ENCODE measurements at places on chromosomes 7 and 10. TPM values are rescaled to one million over a fixed set of nuclear protein-coding genes. Genes with fewer than 3 reads are reported as not detected.

- DNase-seq: no peak
Observed at GRCh38 chr7:116779931-116780330, 82.5 kb upstream of the CAPZA2 start.

The ADARB2 gene
- 3.4 TPM for total RNA-seq

The NKX6-2 gene
- 0.49 TPM for total RNA-seq

GRCh38 chr10:127832501-127832900 lies 60.2 kb downstream of the CLRN3 start:
- no peak for DNase-seq

DNA sequence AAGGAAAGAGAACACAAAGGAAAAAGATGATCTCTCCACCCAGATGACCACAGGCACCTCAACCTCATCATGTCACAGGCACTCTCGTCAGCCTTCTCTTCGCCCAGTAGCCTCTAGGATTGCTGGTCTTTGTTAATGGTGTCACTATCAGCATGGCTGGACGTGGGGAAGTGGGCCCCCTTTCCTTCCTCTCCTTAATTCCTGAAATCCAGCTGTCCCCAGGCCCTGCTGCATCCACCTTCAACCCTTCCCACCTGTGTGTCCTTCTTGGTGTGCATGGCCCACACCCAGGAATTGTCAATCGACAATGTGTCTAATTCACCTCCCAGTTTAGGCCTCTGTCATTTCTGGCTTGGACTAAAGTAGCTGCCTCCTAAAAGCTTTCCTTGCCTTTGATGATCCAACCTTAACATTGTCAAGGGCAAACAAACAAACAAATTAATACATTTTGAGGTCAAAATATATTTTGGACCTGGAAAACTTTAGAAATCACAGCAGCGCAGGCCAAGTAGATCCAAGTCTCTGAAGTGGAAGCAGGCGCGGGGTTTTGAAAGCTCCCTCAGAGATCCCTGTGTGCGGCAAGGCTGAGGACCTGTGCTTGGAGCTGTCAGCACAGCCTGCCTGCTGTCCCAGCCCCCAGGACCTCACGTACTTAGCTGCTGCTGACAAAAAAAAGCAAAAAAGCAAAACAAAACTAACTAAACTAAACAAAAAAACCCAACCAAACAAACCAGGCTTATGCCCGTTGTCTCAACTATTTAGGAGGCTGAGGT lies 193.3 kb upstream of the LYZL2 start:
- no peak for DNase-seq

The GBX1 gene
- total RNA-seq: not detected

The RPP30 gene
- 18.4 TPM for total RNA-seq

The TMEM209 gene
- total RNA-seq: 10.8 TPM

- no peak for DNase-seq
Observed at GRCh38 chr7:1233333-1234048, 819 bp downstream of the UNCX start.

DNA sequence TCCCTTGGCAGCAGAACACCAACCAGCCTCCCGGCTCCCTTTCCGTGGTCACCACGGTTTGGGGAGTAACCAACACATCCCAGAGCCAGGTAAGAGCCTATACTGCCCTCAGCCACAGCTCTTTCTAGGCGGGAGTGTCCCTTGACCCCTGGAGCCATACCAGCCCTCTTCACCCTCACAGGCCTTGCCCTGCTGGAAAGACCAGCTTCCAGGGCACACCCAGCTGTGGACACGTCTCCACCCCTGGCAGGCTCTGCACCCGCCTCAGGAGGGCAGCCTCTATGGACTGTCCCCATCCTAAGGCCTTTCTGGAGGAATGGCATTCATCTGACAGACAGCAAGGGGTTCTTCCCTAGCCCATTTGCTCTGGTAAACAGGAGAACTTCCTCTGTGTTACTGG lies 57.5 kb upstream of the PPIF start:
- DNase-seq: no peak

GRCh38 chr10:10745291-10745690 lies 272.4 kb upstream of the CELF2 start:
- no peak for DNase-seq

GRCh38 chr10:110076559-110077318 lies 69.0 kb downstream of the ADD3 start:
- DNase-seq: no peak

- no peak for DNase-seq
Observed at GRCh38 chr7:94666879-94667587, 11.1 kb upstream of the SGCE start.

DNA sequence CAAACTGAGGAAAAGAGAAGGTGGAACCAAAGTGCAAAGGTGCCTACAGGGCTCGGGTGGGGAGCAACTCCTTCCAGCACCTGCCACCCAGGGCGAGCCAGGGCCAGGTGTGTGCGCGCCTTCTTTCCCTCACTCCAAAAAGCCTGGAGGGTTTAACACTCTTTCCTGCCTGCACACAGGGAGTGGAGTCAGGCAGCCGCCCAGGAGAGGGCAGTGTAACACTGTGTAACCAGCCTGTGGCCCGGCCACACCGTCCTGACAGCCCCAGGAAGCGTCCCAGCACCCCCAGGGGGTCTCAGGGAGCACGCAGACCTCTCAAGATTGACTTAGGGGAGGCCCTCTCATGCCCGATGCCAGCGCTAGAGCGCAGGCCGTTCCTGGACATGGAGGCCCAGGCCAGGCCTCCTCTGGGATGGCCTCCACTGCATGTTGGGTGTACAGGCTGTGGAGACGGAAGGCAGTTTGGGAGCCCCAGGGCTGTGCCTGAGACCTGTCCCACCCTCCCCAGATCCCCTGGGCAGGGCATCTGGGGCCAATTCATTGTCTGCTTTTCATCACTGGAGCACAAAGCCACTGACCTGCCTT lies 13.4 kb downstream of the BRI3 start:
- DNase-seq: no peak

The GHRHR gene
- total RNA-seq: not detected

GRCh38 chr10:64528294-64529002 lies 1007.2 kb downstream of the REEP3 start:
- DNase-seq: no peak

DNA sequence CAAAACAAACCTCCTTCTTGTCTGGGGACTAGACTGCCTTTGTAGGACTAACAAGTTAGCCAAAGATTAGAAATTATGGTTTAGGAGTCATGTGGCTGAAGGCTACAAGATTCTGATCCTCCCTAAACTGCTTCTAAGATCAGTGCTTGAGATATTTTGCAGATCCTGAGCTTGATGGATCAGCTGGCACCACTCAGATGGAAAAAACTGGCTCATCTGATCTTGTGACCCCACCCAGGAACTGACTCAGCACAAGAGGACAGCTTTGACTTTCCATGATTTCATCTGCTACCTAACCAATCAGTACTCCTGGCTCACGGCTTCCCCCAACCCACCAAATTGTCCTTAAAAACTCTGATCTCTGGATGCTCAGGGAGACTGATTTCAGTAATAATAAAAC lies 271.5 kb upstream of the TAC1 start:
- no peak for DNase-seq

DNA sequence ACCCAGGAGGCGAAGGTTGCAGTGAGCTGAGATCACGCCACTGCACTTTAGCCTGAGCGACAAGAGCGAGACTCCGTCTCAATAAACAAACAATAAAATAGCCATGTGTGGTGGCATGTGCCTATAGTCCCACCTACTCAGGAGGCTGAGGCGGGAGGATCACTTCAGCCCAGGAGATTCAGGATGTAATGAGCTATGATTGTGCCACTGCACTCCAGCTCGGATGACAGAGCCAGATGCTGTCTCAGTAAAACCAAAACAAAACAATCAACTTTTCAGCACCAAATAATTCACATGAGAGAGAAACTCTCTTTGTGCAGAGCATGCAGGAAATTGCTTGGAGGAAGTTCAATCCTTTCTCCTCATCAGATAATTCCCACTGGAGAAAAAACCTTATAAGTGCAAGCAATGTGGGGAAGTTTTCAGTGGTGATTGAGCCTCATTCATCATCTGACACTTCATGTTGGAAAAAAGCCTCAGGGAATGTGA lies 13.4 kb upstream of the FIS1 start:
- DNase-seq: no peak

GRCh38 chr10:20953120-20953519 lies 56.0 kb upstream of the NEBL start:
- no peak for DNase-seq

The SLIT1 gene
- 0.49 TPM for total RNA-seq

The EXOC4 gene
- total RNA-seq: 99.2 TPM

DNA sequence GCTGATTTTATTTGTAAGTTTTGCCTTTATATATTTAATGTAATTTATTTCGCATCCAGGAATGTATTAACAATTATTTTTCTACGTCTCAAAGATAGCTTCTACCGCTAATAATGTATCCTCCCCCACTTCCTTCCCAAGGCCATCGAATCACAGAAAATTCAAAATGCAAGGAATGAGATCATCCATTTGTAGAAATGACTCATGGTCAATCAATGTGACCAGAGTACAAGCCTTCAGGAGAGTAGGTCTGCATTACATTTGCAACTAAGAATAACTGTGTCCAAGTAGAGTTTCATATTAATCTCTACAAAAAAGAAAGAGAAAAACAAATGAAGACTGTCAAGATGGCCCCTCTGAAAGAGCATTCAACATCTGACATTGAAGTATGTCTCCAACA lies 205.9 kb upstream of the PHF14 start:
- DNase-seq: no peak

- no peak for DNase-seq
Observed at GRCh38 chr7:100415448-100415847, 13.1 kb downstream of the ZCWPW1 start.

GRCh38 chr7:18889436-18889835 lies 228.0 kb downstream of the TWIST1 start:
- DNase-seq: no peak

DNA sequence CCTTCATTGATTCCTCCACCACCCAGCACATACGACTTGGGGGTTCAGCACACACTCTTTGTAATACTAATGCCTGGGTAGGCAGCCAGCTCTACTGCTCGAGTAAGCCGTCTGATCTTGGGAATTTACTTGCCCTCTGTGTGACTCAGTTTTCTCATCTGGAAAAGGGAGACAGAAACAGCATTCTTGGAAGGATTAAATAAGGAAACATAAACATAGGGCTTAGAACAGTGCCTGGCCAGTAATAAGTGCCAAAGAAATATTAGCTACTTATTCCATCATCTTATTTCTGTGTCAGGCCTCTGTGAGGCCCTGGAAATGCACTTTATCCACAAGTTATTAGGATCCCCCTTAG lies 130.1 kb downstream of the TNS3 start:
- no peak for DNase-seq

The PIK3AP1 gene
- 5.9 TPM for total RNA-seq

- DNase-seq: no peak
Observed at GRCh38 chr7:30424506-30424905, 54.1 kb downstream of the NOD1 start.

DNA sequence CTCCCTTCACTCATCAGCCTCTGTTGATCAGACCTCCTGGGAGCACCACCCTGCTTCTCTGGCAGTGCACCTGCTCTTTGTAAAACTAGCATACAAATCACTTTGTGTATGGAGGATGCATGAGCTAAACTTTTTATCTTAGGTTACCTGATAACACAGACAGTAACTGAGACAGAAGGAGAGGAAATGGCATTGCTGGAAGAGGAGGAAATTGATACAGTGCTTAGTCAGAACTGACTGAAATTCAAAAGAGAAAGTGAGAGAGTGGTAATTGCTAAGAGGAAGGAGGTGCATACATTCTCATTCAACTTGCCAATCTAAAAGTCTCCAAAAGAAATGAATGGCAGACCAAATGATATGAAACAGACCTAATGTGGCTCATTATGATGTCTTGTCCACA lies 1120.7 kb downstream of the GATA3 start:
- DNase-seq: no peak

DNA sequence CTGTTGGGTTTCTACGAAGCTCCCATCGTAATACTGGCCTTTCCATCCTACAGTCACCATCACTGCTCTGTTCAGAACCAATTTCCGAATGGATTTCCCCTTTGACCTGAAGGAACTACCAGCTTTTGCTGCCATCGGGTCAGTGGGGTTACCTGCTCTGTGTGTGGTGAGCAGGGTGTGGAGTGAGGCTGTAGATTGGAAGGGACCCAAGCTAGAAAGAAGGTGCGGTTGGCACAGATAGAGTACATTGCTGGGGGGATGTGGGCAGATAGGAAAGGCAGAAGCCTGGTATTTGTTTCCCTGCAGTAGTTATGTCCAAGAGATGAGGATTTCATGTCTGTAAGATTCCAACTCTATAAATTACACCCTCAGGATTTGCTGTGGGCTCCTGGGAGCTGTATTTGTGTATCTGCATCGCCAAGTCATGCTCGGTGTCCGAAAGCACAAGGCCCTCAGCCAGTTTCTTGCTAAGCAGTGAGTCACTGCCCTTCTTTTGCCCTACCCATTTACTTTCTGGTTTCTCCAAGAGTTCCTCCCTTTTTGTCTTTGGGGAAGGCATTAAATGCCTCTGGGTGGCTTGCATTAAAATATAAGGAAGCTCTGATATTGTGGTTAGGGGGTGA lies 15.4 kb downstream of the CLCN1 start:
- no peak for DNase-seq

GRCh38 chr10:113356794-113357680 lies 195.8 kb upstream of the HABP2 start:
- no peak for DNase-seq

- DNase-seq: no peak
Observed at GRCh38 chr10:37390926-37391325, 265.5 kb downstream of the ANKRD30A start.

DNA sequence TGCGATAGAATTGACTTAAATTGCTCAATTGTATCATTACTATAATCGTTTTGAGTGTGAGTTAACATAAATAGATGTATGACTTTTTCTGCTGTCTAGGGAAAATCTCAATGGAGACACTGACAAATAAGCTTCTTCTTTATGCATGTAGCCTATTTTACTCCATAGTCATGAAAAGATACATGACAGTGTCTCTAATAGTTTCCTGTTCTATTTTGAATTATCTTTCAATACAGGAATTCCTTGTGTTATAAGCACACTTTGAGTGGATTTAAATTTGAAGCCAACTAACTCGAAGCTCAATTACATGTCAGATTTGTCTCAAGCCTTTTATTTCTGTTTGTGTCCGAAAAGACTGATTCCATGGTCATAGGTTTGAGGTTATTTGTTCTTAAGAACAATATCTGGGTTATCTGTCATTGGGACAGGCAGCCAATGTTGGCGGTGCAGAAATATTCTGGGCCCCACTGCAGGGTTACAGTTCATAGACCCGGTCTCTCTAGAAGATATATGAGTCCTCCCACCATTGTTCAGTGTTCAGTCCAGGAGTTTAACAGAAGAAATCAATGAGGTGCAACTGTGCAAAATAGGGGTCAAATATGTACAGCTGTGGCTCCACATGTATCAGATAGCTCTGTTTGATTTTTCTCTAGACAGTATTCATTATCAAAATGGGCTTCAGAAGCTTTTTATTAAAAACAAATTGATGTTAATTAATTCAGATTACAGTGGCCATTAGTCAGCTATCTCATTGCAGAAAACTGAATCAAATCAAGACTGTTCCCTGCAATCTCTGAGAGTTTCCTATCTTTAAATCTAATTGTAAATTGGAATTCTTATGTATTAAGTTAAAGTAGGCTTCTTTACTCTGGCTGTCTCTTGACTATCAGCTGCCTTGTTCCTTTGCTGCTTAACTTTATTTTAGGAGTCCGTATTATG lies 1238.8 kb downstream of the NXPH1 start:
- no peak for DNase-seq

All from vagina (tissue), 2 donors.